HFFc6 (cell line): ENCODE measurements at places on chromosomes 2 and 18. TPM values are rescaled to one million over a fixed set of nuclear protein-coding genes. Genes with fewer than 3 reads are reported as not detected.

CRYBA2 gene
- not detected in 3 replicates for total RNA-seq

SOS1 gene
- total RNA-seq = 21.7 to 28.2 TPM (median 26.1 TPM) in 3 replicates

TAF1B gene
- total RNA-seq = 17.7 to 23.9 TPM (median 20.4 TPM) in 3 replicates

CD8B2 gene
- not detected in 3 replicates for total RNA-seq

STARD6 gene
- total RNA-seq = 0.34 TPM in 1 of 3 replicates, not detected in the others

PIKFYVE gene
- 17.5 to 21.3 TPM (median 19.1 TPM) in 3 replicates for total RNA-seq

TANK gene
- total RNA-seq = 28.2 to 38.9 TPM (median 34.2 TPM) in 3 replicates

KCNG2 gene
- not detected in 2 replicates for total RNA-seq

PFN4 gene
- total RNA-seq = 1.1 TPM in 2 of 3 replicates, not detected in the other

SERPINB4 gene
- total RNA-seq = not detected in 3 replicates
